ENCODE measurements at places on chromosomes 6 and 20.

DNA sequence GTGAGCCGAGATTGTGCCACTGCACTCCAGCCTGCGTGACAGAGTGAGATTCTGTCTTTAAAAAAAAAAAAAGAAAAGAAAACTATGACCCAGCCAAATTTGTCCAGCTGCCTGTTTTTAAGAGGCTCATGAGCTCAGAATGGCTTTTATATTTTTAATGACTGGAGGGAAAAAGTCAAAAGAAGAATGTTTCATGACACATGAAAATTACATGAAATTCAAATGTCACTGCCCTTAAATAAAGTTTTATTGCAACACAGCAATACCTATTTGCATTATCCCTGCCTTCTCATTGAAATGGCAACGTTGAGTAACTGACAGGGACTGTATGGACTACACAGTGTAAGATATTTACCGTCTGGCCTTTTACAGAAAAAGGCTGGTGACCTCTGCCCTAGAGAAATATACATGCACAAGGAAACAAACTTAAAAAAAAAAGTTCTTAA is 11.4 kb downstream of the SENP6 start:
- DNase-seq = no peak

- DNase-seq = no peak
Measured at GRCh38 chr6:125217369-125217768, 63.8 kb downstream of the TPD52L1 start.

DNA sequence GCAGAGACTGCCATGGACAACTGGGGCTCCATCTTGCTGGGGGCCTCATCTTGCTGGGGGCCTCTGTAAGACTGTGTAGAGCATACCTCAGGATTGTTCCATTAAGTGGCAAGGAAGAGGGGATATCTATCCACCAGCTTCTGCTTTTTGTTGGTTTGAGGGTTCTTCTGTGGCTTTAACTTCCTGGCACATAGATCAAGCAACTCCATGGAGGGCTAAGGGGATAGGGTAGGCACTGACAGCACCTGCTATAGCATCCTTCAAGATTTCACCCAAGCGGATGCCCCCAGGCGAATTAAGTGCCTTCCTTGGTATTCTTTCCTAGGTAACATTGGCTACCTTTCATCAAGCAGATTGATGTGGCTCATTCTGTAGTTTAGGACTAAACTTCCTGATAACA is 3.8 kb upstream of the LRRN4 start:
- no peak for DNase-seq

DNA sequence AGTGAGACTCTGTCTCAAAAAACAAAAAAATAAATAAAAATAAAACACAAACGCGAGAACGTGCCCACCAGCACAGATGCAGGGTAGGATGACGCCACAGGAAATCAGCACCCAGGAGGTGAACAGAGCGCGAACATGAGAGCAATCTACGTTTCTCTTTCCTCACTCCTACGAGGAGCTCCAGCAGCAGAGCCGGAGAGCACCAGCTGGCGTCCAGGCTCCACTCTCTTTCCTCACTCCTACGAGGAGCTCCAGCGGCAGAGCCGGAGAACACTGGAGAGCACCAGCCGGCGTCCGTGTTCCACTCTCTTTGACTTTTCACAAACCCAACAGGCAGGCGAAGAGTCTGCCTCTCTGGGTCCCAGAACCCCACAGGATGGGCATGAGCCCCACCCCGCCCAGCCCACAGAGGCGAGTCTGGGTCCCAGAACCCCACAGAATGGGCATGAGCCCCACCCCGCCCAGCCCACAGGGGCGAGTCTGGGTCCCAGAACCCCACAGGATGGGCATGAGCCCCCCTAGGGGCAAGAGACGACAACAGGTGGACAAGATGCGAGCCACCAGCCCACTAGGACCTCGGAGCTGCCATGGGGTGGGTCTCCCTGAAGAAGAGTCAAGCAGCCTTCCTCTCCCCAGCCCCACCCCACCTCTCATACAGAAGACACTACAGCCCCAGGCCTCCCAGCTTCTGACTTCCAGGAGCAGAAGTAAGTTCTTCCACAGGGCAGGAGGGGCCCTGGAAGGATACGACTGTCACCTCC is 20.2 kb downstream of the ZBTB46 start:
- no peak for DNase-seq

DNA sequence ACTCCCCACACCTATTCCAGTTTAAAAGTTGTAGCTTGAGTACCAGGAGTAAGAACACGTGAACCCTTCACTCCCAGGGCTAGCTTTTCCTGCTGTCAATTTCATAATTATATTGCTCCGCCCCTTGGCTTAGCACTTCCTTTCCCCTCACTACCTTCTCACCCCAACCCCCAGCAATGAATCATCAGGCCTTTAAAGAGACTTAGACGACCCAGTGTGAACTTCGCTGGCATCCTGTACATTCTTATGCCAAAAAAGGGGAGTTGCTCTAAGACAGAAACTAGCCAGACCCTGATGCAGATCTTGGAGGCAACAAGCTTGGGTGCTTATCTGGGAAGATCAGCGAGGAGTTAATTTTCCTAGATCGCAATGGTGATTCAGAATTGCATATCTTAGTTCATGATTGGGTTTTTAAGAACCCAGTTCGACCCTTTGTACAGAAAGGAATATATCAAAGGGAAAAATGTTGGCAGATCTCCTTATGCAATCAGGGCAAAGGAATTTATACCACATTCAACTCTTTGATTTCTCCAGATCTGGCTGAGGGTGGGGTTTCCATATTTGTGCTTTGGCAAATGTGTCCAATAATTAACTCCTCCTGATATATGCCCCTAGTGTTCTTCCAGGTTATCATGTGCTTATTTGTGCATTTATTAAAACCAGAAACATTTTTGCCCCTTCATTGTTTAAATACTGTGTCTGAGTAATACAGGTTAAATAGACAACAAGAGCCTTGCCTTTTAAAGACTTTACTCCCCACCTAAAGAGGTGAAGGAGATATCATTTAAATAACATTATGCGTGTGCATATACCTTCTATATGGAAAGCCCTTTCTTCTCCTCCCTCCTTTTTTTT is 8.1 kb upstream of the ATXN1 start:
- DNase-seq = peak; percentile 85

DNA sequence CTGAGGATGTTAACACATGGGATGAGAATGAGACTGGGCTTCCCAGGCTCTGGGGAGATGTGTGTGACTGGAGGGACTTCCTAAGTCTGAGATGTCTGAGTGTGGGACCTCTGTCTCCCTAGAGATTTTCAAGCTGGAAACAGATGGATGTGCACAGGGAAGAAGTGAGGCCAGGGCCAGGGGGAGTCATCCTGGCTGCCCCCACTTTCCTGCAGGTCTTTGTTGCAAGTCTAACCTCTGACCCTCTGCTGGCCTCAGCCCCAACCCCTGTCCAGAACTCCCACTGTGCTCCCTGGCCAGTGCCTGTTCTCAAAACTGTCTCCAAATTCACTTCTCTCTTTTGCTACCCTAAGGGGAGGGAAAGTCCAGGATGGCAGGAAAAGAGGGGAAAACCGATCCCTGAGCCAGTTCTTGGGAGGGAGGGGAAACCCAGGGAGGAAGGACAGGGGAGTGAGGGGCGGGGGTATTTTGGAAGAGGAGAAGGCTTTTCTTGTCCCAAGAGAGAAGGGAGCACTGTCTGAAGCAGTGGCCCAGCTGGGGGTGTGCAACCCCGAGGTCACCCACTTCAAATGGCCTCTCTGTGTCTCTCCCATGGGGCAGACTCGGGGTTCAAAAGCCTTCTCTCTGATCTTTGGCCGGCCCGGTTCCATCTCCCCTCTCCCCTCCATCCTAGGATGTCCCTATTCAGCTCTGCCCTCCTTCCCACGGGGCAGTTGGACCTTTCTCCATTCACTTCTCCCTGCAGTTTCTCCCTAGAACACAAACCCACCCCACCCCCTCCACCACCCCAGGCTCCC is 3.1 kb downstream of the PPP1R18 start:
- DNase-seq = no peak
